GM12864 (cell line): ENCODE measurements at places on chromosomes 1 and 21.

DNA sequence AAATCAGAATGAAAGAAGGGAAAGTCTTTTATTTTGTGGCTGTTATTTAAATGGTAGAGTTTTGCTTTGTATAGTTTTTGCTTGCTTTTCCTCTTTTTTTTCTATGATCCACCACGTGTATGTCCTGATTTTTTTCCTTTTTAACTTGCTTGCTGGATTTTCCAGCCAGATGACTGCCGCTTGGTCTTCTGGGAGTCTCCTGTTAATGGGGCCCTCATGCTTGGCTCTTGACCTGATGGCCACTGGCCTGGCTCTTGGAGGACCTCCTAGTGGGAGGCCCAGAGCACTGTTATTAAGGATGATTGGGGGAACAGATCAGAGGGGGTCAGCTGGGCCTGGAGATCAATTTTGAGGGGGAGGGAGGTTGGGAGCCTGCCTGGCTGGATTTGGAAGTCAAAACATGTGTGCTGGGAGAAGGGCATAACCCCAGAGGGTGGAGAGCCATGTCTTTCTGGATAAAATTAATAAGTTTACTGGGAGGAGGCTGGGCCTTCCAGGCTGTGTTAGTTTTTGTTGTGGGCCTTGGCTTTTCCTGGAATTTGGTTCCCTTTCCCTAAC lies 1.2 kb downstream of the FGGY start:
- no peak for DNase-seq

GRCh38 chr21:26162081-26162480 lies 8.5 kb downstream of the APP start:
- DNase-seq, result no peak

DNA sequence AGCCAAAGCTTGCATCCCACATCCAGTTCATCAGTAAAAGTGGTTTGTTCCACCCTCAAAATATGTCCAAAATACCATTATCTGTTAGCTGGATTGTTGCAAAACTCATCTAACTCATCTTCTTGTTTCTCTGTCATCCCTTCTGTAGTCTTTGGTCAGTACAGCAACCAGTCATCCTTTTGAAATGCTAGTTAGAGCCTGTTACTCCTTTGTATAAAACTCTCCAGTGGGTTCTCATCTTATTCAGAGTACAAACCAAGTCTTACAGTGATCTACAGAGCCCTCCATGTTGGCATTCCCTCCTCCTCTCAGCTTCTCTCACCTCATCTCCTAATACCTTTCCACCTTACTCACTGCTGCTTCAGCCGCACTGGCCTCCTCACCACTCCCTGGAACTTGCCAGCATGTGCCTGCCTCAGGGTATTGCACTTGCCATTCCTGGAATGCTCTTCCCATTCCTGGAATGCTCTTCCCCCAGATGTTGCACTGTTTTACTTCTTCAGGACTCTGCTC lies 70.6 kb downstream of the LAMC1 start:
- no peak for DNase-seq

DNA sequence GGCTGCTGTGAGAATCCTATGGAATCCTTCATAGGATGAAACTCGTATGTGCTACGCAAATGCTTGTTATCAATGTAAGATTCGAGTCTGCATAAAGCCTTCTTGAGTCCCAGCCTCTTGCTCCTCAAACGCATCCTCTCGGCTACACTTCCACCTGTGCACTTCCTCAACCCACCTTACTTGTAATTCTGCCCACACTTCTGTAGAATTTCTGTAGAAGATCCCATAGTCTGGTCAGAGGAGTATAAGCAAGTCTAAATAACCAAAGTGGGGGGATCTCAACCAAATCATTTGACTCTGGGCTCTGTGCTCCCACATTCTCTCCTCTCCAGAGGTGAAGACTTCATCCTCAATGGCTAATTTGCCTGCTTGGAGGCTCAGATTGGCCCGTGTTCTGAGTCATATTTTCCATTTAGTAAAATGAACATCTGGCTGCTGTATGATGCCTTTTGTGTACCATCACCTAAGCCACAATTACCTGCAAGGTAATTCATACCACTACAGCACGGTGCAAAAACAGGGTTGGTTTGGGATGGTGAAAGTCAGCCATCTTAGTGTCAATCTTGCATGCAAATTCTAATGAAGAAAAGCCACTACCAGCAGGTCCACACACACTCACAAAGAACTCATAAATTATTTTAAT lies 63.2 kb downstream of the ITPKB start:
- no peak for DNase-seq

GRCh38 chr1:48556186-48556850 lies 84.3 kb upstream of the SPATA6 start:
- DNase-seq, result no peak

DNA sequence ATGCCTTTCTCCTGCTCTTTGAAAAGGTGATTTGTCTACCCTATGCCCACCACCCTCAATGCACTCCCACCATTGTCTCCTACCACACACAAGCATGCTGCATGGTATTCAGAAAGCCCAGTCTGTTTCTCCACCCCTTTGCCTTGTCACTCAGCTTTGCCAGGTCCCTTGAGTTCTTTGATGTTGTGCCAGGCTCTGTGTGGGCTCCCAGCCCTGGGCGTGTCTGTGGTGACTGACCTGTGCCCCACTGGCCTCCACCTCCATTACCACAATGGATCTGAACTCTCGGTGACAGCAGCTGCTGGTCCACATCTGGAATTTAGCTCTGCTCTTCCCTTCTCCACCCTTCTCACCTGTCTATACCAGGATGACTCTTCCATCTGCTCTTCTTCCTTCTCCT lies 34.9 kb downstream of the ATP2B4 start:
- no peak for DNase-seq

DNA sequence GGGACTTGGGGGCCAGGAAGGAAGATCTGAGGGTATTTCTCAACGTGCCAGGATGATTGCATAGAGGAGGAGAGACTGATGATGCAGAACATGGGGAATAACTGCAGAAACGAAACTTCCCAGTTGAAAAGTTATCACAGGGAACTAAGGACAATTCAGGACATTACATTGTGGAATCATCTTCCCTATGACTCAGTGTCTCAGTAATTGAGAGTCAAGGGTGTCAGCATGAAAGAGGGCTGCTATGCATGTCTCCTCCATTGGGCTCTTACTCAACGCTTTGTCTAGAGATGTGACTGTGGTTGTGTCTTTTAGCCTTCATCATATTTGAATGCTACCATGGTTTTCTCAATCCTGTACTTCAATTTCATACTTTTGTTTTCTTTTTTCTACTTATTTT lies 48.9 kb upstream of the PTGFR start:
- DNase-seq, result no peak

DNA sequence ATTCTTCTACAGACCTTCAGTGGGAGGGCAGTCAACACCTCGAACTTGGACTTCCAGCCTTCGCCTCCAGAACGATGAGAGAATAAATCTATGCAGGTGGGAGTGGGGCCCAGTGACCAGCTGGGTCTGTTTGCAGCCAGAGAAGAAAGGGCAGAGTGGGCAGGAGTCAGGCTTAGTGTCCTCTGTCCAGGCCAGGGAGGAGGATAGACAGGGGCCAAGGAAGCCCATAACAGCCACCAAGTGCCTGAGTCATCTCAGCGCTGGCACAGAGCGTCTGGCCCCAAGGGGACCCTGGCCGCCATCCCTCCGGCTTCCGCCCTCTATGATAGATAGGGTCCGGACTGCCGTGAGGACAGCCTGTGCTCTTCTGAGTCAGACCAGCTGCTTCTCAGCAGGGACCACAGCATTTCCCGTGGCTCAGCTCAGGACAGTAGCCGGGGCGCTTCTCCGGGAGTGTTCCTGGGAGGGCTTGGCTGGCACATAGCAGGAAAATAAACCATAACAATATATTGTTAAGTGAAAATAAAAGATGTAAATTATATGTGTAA lies 133.1 kb upstream of the C1orf174 start:
- DNase-seq, result no peak

DNA sequence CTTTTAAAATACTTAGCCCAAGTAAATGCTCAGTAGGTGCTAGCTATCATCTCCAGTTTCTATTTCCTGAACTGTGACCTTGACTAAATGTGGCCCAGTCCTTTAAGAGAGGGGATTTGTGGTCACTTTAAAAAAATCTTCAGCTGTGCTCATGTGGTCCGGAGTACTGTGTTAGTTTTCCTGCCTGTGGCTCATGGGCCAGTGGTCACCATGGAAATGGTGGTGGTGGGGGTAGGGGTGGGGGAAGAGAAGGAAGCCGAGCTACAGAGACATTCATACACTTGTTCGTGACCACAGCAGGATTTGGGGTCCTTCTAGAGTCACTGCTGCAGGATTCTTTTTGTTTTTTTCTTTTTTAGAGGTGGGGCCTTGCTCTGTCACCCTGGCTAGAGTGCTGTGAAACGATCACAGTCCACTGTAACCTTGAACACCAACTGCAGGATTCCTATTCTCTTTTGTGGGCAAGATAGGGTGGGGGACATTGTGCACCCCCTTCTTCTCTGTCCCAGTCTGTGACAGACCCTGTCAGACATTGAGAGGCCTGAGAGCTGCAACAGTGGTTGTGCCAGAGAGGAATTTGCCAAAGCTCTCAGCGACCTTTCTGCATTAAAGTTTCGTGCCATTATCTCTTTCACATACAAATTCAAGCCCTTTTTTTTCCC lies 25.8 kb downstream of the KIF26B start:
- DNase-seq, result no peak

- no peak for DNase-seq
These were observed 67.7 kb downstream of the PTGER3 start for GRCh38 chr1:70979881-70980280.

- DNase-seq, result no peak
These were observed 71.0 kb downstream of the NENF start for GRCh38 chr1:212503714-212504113.

DNA sequence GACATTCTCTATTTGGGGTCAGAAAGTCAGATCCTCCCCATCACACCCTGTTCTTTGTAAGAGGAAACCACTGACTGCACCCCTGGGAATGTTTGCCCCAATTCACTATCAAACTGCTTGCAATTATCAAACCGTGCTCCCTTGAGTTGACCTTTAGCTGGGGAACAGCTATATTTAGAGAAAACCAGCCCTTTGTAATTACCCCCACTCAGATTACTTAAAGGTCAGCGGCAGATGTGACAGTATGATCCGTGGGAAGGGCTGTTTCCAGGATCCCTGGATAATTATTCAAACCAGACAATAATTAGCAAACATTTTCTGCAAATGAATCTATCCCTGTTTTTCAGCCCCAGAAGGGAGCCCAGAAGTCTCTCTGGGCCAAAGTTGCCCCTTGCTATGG lies 242.7 kb downstream of the RRAGC start:
- no peak for DNase-seq

DNA sequence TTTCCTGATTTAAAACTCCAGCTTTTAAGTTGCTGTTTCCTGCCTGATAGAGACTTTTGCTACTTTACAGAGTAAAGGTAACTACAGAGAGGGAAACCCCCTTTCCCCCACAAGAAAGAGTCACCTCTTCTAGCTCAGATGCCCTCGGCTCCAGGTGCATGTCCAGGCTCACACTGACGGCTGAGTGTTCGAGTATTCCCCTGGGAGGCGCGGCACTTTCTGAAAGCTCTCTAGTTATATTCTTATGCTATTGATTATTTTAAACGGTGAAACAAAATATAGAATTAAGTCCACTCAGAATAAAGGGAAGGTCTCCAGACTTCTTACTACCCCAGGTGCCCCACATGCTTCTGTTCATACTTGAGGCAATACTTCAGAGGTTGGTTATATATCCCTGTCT lies 160.3 kb upstream of the FMN2 start:
- no peak for DNase-seq

DNA sequence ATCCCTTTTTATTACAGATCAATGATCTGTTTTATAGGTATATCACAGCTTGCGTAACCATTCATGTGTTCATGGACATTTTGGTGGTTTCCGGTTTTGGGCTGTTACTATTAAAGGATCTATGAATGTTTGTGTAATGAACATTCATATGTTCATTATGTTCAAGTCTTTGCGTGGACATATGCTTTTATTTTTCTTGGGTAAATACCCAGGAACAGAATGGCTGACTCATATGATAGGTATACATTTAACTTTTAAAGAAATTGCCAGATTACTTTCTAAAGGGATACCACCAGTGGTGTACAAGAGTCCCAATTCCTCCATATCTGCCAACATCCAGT lies 73.7 kb downstream of the SPATA46 start:
- DNase-seq, result no peak

- DNase-seq, result no peak
These were observed 80.3 kb downstream of the RNF220 start for GRCh38 chr1:44485229-44485933.

DNA sequence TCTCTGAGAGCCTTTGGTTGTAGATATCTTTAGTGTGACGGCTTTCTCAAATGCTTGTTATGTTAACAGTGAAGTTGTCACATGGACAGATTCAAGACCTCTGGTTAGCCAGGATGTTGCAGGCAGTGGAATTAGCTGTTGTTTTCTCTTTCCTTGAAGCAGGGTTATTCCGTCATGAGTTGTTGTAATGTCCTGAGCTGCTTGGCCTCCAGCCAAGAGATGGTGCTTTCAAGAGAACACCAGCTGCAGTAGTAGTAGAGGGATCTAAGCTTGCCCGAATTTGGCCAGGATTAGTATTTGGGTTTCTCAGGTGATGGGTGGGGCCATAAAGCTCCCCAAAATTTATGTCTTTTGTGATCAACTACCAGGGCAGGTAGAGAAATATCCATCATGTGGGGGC lies 13.4 kb downstream of the KCNE1 start:
- DNase-seq, result no peak
